ENCODE measurements at places on chromosomes 13 and 19.

GRCh38 chr19:17529239-17530158, 18.1 kb downstream of the PGLS start:
- DNase-seq = no peak

- DNase-seq = no peak
These were observed 65.4 kb downstream of the TUBGCP3 start for GRCh38 chr13:112522578-112522977.

- no peak for DNase-seq
These were observed 20.7 kb downstream of the TDRD3 start for GRCh38 chr13:60417734-60418133.

- no peak for DNase-seq
These were observed 4.3 kb upstream of the ADM5 start for GRCh38 chr19:49684983-49685553.

GRCh38 chr13:97600458-97601075, 166.6 kb downstream of the RAP2A start:
- no peak for DNase-seq

- DNase-seq = peak; percentile 10
These were observed 44.9 kb downstream of the ESD start for GRCh38 chr13:46751811-46752635.

DNA sequence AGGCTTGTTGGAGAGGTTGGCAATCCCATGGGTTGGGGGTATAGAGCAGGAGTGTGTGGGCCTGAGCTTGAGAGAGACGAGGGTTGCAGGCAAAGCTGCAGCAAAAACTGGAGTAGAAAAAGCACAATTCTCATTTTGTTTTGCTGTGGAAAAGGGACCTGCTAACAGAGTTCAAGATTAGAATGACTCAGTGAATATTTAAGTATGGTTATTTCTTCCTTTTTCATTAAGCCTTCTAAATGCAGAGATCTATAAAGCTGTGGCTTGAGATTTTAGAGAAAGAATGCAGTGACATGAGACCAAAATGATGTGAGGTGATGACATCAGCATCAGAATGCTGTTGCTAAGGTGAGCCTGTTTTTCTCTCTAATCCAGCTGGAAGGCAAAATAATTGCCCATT, 10.8 kb upstream of the MBNL2 start:
- no peak for DNase-seq

DNA sequence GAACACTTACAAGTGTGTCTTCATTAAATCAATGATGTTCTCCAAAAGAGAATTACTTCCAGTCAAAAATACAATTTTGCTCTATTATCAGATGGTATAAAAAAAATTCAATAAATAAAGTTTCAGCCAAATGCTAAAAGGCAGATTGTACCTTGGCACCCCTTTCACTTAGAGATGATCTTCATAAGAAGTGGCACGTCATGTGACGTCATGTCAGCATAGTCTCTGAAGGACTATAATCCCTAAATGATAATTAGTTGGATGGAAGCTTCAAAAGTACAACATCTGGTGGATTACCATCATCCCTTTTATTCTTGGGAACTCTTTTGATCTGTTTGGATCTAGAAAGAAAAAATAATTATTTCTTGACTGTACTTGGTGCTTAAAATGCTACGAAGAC, 335.5 kb upstream of the EDNRB start:
- DNase-seq = no peak

Measured in T-helper 1 cell (primary cell).